ENCODE measurements at places on chromosomes 4 and X.

DNA sequence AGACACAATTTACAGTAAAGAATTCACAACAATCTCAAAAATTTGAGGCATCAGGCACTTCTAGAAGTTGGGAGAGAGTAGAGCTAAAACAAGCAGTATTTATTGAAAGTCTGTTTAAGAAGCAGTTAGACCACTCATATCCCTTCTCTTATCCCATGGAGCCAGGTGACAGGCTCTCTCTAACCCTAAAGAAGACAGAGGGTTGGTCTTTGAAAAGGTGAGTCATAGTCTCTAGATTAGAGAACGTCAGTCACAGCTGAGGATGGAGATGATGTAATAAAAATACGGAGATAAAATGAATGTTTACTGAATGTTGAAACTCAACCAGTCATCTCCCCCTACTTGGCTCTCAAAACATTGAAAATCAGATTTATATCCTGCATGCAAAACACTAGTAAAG, 223.8 kb downstream of the CHIC2 start:
- no peak for DNase-seq

GRCh38 chrX:136910565-136911035, 30.1 kb upstream of the RBMX start:
- DNase-seq: no peak

DNA sequence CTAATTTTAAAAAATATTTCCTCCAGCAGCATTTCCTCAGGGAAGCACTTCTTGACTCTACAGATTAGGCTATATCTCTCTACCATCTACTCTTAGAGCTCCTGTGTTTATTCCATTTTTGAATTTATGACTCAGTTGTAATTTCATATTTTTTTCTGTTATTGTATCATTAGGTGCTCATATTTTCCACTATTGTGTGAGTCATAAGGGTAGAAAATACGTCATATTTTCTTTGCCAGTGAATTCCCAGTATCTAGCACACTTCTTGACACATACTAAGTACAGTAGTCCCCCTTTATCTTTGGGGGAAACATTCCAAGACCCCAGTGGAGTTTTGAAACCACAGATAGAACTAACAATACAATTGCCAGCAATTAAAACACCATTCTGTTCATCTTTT, 431.2 kb downstream of the GASK1B start:
- DNase-seq: no peak

DNA sequence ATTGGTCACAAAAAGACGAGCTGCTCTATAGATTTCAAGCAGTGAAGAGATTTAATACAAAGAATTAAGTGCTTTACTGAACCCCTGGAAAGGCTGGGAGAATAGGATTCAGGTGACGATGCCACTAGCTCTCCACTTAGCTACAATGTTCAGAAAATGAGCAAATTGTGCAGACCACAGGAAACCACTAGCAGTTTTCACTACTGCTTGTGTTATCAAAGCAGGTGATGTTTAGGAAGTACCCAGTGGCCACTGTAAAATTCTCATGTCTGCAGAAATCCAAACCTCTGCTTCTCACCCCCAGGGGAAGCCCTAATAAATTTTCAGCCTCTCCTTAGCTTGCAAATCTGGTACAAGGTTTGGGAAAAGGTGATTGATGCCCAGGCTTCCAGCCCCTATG, 165.1 kb downstream of the IL1RAPL1 start:
- no peak for DNase-seq

- peak; percentile 49 for DNase-seq
Measured at GRCh38 chr4:84965553-84966381, 723 bp downstream of the WDFY3 start.

GRCh38 chr4:139015948-139016471, 429 bp downstream of the NOCT start:
- peak; percentile 45 for DNase-seq

- DNase-seq: no peak
Measured at GRCh38 chrX:141220342-141221008, 21.8 kb downstream of the SPANXC start.

DNA sequence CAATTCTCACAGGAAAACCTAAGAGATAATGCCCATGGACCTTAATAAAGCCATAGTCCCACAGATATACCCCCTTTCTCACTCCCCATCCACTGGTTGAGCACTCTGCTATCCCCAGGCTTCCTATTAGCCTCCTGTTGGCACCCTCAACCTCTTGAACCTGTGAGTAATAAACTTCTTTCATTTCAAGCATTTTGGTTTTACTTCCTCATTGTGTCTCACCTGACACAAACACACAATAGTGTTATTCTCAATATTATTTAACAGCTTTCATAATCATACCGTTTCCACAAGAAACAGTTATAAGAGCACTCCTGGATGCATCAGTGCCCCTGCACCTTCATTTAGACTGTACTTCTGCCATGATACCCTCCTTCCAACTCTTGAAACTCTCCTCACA, 56.8 kb downstream of the TRPC5 start:
- no peak for DNase-seq

GRCh38 chr4:146095091-146095690, 80.3 kb upstream of the LSM6 start:
- DNase-seq: peak; percentile 68

GRCh38 chr4:94400191-94400590, 51.6 kb upstream of the PDLIM5 start:
- no peak for DNase-seq

- no peak for DNase-seq
Measured at GRCh38 chr4:74402692-74403456, 37.9 kb downstream of the EREG start.

- DNase-seq: no peak
Measured at GRCh38 chr4:47391256-47391655, 72.2 kb downstream of the COMMD8 start.

- no peak for DNase-seq
Measured at GRCh38 chrX:100979881-100980607, 10.5 kb downstream of the ARL13A start.

- DNase-seq: peak; percentile 25
Measured at GRCh38 chrX:45743081-45743533, 542.4 kb upstream of the DIPK2B start.

DNA sequence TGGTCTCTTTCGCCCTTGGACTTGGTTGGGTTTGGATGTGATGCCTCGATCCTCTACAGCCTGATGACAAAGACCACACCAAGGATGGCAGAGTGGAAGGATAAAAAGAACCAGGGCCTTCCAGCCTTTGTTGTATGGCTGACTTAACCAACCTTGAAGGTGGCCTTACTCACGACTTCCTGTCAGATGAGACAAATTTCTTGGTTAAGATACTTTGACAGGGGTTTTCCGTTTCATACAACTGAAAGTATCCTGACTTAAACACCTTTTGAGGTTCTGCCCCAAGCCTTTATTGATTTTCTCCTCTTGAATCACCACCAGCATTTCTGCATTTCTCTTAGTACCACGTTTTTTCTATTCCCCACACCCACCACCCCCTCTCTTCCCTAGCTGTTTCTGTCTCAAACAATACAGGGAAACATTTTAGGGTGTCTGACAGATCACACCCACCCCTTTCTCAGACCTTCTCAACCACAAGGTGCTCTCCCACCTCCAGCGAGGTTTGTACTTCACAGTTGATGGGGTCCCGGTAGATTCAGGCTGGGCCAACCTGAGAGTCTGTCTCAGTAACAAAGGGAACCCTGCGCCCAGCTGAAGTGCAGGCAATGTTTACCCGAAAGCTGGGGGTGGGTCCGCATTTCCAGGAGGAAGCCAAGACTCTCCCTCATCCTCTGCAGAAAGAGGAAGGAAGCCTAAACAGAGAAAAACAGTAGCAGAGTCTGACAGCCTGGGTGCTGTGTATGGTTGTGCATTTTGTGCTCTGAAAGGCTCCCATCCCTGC, 5.0 kb upstream of the TSPAN5 start:
- DNase-seq: no peak
